Osteoblast (primary cell): ENCODE measurements at places on chromosomes 6 and 20. TPM values are rescaled to one million over a fixed set of nuclear protein-coding genes. Genes with fewer than 3 reads are reported as not detected.

The SLC22A16 gene
- 0.36 TPM in 1 of 2 replicates, not detected in the other for total RNA-seq

DNA sequence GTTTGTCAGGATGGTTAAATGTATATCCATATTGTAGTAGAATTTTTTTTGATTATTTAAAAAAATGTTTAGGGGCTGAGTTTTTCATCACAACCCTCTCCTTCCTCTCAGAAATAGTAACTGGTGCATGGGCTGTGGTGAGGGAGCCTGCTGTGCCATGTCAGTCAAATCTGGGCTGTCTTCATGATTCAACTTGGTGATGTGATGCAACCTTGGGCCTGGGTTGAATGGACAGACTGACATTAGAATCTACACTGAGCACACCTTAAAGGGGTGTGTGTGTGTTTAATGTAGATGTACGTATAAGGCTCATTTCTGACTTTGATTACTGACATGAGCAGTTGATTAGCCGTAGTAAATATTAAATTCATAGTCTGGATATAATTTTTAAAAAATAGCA, 3.7 kb downstream of the TJAP1 start:
- DNase-seq, result no peak

- DNase-seq, result peak; percentile 47
Measured at GRCh38 chr6:75735491-75736186, 13.4 kb upstream of the MYO6 start.

- DNase-seq, result no peak
Measured at GRCh38 chr6:167858086-167858591, 31.4 kb downstream of the AFDN start.
